GM04503 (cell line): ENCODE measurements at places on chromosomes 3 and 15.

- no peak for DNase-seq
Observed at GRCh38 chr3:146469150-146470017, at the start of gene PLSCR2. Gene PLSCR2 (minus strand): TSS chr3:146469561. CDS start chr3:146459904, 9,657 bp downstream.

DNA sequence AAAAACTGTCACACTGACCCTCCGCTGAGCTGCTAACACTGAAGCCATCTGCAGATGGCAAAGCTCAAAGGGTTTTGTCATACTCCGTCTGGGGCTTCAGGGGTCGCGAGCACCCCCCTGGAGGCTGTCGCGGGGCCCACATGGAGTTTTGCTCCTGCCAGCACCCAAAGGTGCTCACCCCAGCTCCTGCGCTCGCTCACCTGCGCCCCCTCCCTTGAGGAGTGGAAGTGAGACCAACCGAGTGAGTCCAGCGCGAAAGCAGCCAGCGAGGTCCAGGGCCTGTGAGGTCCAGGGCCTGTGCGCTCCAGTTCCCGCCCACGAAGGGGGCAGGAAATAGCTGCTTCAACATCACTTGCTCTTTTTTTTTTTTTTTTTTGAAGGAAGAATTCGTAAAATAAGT, 208.5 kb downstream of the ROBO2 start:
- no peak for DNase-seq

GRCh38 chr3:12138044-12138443, 20.7 kb downstream of the TIMP4 start:
- DNase-seq, result no peak

DNA sequence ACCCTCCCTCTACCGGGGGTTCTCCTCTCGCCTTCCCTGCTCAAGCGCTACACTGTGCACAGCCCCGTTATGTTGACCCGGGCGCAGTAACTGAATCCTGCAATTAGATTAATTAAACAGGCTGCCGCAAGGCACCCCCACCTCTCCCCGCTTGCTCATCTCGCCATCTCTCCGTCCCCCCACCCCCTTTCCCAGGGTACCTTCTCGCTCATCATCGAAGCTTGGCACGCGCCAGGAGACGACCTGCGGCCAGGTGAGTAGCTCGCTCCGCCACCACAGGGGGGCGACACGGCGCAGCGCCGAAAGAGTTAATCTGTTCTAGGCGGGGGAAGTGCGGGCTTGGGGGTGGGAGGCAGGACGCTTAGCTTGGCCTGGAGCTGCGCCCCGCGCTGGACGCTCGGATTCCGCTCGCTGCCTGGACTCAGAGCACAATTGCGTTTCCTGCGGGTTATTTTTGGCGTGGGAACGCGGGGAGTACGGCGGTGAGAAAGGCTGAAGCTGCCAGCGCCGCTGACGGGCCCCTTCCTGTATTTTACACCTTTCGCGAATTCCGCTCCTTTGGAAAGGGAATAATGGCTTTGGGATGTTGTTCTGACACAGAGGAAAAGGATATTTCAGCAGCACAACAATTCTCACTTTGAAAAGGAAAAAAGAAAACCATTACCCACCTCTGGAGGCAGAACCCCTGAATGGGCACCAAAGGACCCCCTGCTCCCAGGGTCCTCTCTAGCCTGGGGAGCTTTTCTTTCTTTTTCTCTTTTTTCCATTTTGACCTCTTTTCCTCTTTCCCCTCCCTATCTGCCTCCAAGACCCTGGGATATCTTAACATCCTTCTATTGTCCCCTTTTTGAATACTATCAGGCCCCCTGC, 1.5 kb downstream of the DLL4 start:
- no peak for DNase-seq

- no peak for DNase-seq
Observed at GRCh38 chr3:157136647-157137387, 23.1 kb downstream of the CCNL1 start.

DNA sequence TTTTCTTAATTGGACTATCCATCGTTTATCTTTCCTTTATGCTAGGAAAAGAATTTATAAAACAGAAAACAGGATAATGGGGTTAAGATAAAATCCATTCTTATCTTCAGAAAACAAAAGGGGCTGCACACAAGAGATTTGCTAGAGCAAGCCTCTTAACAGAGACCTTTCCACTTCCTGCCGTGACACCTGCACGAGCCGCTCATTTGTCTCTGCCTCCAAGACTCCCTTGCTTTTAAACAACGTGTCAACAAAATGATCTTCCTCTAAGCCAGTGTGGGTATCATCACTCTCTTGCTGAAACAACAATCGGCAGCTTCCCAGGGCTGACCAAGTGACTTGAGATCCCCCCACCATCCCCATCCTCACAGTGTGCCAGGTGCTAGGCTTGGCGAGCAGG, 33.1 kb downstream of the GABRB3 start:
- DNase-seq, result no peak

GRCh38 chr3:64958199-64958843, 270.5 kb upstream of the ADAMTS9 start:
- no peak for DNase-seq

DNA sequence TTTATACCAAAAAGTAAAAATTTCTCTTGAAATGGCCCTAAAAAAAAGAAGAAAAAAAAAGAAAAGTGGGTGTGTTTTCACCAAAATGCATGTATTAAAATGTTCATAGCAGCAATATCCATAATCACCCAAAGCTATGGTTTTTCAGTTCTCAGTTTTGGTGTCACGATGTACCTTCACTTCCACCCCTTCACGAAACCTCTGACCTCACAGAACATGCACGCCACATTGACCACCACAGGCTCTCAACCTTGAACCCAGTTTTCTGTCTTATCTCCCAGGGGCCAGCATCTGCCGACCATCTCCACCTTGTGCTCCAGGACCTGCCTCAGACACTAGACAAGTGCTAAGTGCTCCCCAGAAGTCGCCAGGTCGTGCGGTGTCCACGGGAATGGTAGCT, 30.4 kb downstream of the COLQ start:
- DNase-seq, result no peak
